ENCODE measurements at places on chromosomes 16 and 17.

GRCh38 chr16:65271996-65272395, 150.1 kb upstream of the CDH11 start:
- DNase-seq: no peak

DNA sequence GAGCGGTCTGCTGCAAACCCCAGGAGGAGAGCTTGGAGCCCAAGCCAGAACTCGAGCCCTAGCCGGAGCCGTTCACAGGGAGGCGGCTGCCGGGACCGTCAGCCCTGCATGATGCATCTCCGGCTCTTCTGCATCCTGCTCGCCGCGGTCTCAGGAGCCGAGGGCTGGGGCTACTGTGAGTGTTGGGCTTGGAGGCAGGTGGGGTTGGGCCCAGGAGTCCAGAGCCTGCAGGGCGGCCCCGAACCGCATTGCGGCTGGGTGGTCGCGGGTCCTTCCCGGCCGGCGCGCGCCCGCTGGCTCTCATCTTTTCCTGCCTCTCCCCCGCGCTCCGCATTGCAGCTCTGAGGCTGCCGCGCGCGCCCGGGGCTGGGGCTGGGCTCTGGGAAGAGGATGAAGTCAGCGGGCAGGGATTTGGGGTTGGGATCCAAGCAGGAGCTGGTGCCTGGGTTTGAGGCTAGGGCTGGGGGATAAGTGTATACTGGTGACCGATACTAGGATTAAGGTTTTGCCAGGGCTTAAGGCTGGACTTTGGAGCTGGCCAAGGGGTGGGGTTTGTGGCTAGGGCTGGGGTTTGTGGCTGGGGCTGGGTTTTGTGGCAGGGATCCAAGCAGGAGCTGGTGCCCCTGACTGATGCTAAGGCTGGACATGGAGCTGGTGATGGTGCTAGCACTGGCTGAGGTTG, 532 bp downstream of the CNTNAP1 start:
- DNase-seq: no peak

GRCh38 chr17:15456972-15457722, 10.3 kb downstream of the CDRT4 start:
- DNase-seq: no peak

DNA sequence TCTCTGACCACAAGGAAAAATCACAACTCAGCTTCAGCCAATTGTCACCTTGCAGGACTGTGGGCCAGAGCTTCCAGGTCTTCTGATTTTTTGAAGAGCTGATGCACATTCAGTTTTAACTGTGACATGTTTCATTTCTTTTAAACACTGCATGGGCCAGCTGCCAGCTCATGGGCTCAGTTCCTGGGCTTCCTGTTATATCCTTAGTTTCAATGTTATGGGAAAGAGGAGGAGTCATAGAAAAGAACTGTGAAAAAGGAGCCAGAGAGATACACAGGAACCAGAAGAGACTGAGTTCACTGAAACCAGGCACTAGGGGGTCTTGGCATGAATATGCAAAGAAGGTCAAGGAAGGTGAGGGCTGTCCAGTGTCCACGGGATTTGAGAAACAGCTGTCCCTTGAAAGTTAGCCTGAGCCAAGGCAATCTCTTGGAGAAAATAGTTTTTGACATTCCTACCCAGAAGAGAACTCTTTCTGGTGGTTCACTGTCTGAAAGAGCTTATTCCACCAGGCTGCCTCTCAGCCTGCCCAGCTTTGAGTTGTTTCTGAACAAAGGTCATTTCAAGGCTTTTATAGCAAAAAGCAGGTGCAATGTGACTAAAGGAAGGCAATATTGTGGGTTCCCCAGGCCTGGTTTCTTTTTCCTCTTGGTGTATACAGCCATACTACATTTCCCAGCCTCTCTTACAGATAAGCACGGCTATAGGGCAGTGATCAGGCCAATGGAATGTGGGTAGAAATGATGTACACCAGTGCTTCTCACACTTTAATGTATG, 10.5 kb downstream of the PDILT start:
- DNase-seq: no peak

- DNase-seq: no peak
These were observed 7.7 kb downstream of the USP6 start for GRCh38 chr17:5123343-5124124.

- no peak for DNase-seq
These were observed 43.0 kb downstream of the RNF135 start for GRCh38 chr17:31013844-31014243.

GRCh38 chr16:31177136-31177535, 2.8 kb upstream of the FUS start:
- no peak for DNase-seq

DNA sequence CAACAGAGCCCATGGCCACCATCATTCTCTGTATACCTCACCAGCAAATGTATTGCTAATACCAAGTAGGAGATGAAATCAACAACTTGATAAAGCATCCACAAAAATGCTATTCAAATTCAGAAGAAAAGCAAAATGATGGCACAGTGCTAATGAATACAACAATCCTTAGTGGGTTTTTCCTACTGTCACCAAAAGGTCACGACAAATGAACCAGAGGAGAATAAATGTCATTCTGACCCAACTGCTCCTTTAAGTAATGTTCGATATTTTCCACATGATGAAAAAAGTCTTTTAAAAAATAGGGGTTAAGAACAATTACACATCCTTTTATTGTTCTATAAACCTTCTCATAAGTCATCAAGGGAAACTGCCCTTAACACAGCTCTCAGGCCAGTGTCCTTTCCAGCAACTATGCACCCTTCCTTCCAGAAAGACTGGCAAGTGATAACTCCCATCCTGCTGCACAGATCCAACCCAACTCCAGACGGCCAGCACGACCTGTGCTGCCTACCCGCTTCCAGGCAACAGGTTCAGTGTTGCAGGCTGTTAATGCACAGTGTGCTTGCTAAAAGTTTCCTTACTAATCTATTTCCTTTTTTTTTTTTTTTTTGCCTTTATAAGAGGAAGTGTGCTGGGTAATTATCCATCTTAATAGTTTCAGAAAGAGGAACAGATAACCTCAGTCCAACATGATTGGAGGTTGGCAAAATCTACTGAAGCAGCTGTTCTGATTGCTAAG, 15.4 kb downstream of the FBXO31 start:
- DNase-seq: no peak

DNA sequence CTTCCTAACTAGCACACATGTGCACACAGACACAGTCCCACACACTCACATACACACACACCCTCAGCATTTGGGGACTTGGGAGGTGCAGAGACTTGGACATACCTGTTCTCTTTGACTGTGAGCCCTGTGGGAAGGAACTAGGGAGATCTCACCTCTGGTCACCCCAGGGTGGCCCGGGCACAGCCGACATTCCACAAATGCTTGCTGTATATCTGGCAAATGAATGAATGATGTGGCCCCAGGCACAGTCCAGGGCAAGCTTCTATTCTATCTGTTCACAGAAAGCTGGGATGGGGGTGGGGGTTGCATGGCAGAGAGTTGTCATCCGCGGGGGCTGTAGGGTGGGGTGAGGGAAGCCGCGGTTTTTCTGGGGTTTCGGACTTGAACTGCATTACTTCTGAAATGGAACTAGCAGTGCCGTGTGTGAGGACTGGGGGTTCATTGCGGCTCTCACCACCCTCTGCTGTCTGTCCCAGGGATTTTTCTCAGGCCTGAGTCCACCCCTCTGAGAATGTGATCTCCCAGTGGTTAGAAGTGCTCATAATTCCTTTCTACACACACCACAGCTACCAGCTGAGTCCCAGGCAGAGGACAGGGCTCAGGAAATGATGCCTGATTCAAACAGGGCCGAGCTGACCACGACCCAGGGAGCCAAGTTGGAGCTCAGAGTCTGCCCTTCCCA, 3.3 kb upstream of the RIPOR1 start:
- no peak for DNase-seq

GRCh38 chr16:67530013-67530939, 1.6 kb downstream of the RIPOR1 start:
- no peak for DNase-seq

GRCh38 chr17:34827008-34827407, 134.3 kb downstream of the CCT6B start:
- DNase-seq: no peak

Measured in right renal cortex interstitium (tissue), 3 donors.